ENCODE measurements at places on chromosomes 11 and 22. TPM values are rescaled to one million over a fixed set of nuclear protein-coding genes. Genes with fewer than 3 reads are reported as not detected.

DNA sequence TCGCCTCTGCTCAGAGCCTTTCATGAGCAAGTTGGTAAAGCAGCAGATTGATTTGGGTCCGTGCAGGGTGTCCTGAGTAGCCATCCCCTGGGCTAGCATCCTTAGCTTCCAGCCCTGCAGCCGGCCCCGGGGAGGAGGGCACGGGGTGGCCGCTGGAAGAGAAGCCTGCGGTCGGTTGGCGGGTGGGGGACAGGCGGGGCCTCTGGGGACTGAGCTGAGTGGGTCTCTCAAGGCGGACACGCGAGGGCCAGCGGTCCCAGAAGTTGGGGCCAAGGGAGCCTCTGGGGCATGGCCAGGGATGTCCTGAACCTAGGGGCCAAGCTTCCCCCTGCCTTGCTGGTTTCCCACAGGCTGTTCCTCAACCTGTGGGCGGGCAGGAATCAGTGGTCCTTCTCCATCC lies 143.0 kb downstream of the TBC1D22A start:
- no peak for DNase-seq

GRCh38 chr11:93817426-93818348 lies 32.7 kb downstream of the VSTM5 start:
- no peak for DNase-seq

OR5AK2 gene
- total RNA-seq, result not detected

LGR4 gene
- total RNA-seq, result 28.2 TPM

OR56A1 gene
- 0.13 TPM for total RNA-seq

HTR3B gene
- total RNA-seq, result not detected

DNA sequence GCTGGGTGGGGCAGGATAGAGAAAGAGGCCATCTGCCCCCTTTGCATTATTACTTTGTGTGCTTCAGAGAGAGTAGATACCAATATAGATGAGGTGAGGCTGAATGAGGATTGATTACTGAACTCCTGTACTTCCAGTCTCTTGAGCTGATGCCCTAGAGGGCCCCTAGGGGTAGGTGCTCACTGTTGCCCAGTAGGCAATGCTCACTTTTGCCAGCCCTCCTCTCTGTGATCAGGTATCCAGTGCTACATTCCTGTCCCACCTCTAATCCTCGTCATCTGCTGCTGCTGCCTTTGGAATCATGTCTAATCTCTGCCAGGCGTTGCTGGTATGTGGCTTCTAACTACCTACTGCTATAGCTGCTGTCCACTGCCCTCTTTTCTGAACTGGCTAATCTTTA lies 57.2 kb downstream of the CCDC83 start:
- no peak for DNase-seq

MAJIN gene
- total RNA-seq, result not detected

- no peak for DNase-seq
Measured at GRCh38 chr11:23201936-23202522, 341.8 kb upstream of the CCDC179 start.

PNPLA2 gene
- 41.3 TPM for total RNA-seq

EML3 gene
- total RNA-seq, result 52.2 TPM

OR51B5 gene
- total RNA-seq, result 1.1 TPM

DNA sequence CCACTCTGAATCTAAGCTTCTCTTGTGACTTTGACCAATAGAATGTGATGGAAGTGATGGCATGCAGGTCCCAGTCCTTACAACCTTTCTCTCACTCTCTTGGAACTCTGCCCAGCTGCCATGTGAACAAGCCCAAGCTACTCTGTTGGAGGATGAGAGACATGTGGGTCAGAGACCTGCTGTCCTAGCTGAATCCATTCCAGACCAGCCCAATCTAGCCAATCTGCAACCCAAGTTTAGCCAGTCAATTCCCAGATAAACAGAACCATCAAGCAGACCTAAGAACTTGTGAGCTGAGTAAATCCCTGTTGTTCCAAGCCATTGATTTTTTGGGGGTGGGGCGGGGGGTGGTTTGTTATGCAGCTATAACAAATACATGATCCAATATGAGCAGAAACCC lies 69.2 kb upstream of the GRK3 start:
- DNase-seq, result no peak

GRCh38 chr11:44651535-44652155 lies 75.1 kb upstream of the TSPAN18 start:
- DNase-seq, result no peak

DGAT2 gene
- total RNA-seq, result 1.3 TPM

DNA sequence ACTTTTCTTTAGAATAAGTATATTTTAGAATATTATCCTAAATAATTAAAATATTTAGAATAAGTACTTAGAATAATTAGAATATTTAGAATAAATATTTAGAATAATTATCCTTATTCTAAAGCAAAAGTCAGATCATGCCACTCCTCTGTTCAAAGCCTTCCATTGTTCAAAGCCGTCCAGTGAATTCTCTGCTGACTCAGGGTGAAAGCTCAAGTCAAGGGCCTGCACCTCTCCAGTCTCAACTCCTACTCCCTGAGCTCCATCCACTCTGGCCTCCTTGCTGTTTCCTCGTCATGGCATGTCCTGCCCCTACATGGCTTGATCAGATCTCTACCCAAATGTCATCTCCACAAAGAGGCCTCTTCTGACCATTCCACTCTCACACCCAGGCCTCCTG lies 30.0 kb downstream of the PLEKHA7 start:
- DNase-seq, result no peak

ALKBH3 gene
- total RNA-seq, result 29.2 TPM

GRCh38 chr11:95443386-95443785 lies 212.4 kb upstream of the SESN3 start:
- DNase-seq, result no peak

DNA sequence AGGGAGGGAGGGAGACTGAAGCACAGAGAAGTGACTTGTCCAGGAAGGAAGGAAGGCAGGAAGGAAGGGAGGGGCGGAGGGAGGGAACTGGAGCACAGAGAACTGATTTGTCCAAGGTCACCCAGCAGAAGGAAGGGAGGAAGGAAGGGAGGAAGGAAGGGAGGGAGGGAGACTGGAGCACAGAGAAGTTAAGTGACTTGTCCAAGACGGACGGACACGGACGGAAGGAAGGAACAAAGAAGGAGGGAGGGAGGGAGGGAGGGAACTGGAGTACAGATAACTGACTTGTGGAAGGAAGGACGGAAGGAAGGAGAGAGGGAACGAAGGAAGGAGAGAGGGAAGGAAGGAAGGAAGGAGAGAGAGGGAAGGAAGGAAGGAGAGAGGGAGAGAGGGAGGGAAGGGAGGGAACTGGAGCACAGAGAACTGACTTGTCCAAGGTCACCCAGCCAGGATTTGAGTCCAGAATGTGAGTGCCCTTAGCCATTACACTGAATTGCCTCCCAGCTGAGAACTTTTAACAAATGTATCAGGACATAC lies 1.5 kb downstream of the SLC35F2 start:
- no peak for DNase-seq

DNA sequence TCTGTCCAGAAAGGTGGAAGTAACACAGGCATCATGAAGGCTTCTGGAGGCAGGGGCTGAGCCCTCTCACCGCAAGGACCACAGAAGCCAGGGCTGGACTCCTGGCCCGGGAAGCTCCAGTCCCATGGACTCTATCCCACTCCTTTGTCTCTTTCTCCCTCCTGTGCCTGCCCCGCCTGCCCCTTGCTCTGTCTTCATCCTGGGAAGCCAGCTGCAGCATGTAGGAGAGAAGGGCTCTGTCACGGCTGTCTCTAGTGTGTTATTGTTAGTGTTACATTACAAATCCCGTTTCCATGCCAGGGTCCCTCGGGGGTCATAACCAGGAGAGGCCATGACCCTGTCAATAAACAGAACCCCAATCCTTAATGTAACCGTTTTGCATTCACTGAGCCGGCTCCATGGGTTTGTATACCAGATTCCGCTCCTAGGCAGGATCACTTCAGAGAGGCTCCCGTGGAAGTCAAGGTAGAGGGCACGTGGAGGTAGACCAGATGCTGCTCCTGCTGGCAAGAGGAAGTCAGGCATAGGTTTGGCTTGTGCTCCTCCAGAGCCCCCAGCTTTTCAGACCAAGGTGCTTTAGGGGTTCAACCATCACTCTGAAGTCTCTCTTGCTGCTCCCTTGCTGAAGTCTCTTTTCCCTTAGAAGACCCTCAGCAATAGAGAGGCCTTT lies 293.2 kb downstream of the ETS1 start:
- no peak for DNase-seq

DNA sequence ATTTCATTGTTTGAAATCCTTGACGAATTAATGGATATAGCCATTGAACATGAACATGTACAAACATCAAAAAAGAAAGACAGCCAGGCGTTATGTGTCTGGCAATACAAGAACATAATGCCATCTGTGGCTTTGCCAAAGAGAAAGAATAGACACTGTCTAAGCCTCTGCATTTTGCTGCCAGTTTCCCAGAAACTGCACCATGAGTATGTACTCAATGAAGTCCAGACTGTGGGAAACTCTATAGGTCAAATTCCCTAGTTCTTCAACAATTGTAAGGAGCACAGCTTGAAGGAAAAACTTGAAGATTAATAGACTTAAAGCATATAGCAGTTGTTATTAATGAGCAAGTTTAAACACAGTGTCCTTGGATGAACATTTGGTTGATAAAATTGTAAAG lies 71.3 kb downstream of the BBOX1 start:
- no peak for DNase-seq

ZBTB16 gene
- total RNA-seq, result not detected

DNA sequence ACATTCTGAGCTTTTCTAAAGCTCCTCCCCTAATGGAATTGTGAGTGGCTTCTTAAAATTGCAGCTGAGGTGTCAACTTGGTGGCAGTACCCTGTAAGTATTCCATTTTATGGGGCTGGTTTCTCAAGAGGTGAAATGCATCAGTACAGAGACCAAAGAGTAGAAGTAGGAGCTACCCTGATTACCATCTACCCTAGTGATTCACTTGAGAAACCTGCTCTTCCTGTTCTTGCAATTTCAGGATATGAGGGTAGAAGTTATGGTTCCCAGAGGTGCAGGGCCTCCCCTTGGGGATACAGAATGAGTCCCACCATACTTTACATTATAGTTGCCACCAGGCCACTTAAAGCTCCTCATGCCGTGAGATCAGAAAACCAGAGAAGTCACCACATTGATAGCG lies 944.6 kb downstream of the OPCML start:
- no peak for DNase-seq

DNA sequence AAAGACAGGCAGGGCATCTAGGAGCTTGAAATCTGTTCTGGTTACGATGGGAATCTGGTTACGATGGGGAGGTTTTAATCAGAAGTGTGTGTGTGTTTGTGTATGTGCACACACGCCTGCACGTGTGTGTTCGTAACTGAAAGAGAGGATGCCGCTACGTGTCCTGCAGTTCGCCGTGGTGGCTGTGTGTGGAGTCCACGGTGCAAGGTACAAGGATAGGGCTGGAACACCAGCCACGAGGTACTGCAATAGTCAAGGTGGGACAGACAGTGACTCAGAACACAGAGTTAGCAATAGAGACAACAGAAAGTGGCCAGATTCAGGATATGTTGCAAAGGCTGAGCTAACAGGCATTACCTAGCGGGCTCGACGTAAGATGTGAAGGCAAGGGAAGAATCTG lies 46.7 kb downstream of the IGSF9B start:
- DNase-seq, result no peak

GTSE1 gene
- total RNA-seq, result 18.7 TPM

HMOX1 gene
- 1.6 TPM for total RNA-seq

DNA sequence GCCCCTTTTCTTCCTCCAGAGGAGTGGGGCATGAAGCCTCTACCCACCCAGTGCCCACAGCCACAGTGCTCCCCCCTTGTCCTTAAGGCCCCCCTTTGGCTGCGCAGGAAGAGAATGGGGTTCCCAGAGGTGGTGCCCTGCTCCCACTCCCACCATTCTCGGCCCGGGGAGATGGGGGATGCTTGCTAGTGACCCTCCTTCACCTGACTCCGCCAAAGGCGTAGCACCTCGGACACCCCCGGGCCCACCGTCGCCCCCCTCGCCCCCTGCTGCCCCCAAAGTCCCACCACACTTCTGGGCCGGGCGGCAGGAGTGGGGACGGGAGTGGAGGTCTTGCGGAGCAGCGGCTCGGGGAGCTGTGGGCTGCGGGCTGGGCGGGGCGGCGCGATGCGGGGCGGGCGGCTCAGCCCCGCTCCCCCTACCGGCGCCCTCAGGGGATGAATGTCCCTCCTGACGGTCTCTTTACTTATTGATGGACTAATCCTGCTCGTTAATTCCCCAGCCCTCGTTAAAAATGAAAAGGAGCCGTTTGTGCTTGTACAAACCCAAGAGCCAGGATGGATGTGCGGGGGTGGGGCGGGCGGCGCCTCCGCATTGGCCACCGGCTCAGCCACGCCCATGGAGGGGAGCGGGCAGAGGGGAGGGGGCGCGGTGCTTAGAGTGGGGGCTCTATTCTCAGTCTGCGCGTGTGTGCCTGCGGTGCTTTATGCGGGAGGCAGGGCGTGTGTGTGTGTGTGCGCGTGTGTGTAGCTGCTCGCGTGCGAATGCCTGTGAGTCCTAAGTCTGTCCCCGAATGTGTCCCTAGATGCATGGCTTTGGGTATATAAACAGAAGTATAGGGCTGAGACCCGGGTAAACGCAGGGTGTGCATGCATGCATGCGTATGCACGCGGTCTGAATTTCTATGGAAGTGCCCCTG lies 25.6 kb downstream of the SYT7 start:
- DNase-seq, result no peak

TUBA8 gene
- 2.5 TPM for total RNA-seq

PYGM gene
- total RNA-seq, result 7.6 TPM

OR2AG2 gene
- total RNA-seq, result 0.11 TPM

DNA sequence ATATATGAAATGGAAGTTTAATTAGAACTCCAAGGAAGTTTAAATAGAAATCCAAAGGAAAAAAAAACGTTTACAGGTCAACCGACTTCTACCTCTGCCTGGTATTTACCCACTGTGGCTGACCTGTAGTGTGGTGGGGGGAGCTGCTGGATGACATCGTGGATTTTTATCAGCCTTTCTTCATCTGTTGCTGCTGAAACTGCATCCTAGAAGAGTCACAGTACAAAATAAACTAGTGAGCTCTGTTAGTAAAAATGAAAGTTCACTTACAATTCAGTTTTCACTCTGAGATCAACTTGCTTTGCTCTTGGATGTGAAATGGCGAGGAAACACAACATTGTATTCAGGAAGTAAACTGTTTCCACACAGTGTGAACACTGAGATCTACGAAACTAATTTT lies 43.2 kb upstream of the TP53AIP1 start:
- no peak for DNase-seq

GRCh38 chr11:12167061-12168000 lies 56.9 kb downstream of the MICAL2 start:
- no peak for DNase-seq

- DNase-seq, result no peak
Measured at GRCh38 chr11:118532091-118532490, 1.1 kb downstream of the TMEM25 start.

DNA sequence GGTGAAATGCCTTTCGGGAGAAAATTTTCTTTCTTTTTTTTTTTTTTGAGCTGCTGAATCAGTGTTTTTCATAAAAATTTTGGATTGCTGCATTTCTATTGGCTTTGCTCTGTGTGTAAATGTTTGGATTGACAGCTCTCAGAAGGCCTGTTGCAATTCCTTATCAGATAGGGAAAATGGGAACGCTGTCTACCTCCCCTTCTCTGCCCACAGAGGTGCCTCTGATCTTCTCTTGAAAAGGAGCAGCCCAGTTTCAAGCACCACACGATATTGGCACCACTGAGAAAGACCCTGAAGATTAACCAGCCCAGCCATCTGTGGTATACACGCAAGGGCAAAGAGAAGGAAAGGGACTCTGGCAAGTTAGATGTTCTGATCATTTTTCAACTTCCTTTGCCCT lies 1272.2 kb downstream of the LRRC4C start:
- DNase-seq, result no peak

- no peak for DNase-seq
Measured at GRCh38 chr22:49334976-49335375, 492.7 kb downstream of the BRD1 start.

KCNJ4 gene
- 2.8 TPM for total RNA-seq

GRCh38 chr22:41919357-41920224 lies 4.7 kb upstream of the SHISA8 start:
- DNase-seq, result no peak

Data from mesothelial cell of epicardium (in vitro differentiated cells).